ENCODE measurements at places on chromosomes 5 and 9.

- DNase-seq = no peak
Observed at GRCh38 chr5:472076-472655, 29.2 kb downstream of the EXOC3 start.

DNA sequence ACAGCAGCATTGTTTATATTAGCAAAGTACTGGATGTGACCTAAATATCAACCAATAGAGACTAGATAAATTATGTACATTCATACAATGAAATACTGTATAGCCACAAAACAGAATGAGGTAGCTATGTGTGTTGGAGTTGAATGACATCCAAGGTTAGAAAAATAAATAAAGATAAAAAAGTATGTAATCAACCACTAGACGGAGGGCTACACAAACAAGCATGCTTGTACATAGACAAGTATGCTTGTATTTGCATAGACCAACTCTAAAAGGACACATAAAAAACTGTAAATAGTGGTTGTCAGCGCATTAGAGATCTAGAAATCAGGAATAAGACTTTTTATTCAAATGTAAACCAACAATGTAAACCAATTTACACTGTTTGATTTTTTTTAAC, 3.0 kb downstream of the FEM1C start:
- DNase-seq = no peak

- no peak for DNase-seq
Observed at GRCh38 chr5:57986761-57987341, 473.0 kb downstream of the PLK2 start.

DNA sequence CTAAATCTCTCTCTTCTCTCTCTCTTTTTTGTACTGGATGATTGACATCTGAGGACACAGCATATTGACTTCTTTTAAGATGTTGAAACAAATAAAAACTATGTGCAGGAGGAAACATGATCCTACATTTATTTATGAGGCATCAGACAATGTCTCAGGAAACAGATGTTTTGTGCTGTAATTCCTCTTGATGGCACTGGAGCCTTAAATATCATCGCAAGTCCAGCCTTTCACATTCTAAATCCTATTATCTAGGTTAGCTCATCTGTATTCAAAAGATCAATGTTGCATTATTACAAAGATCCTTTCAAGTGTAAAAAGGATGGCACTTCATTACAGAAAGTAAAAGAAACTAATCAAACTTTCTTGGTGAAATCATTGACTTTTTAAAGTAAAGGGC, 63.9 kb downstream of the MAT2B start:
- no peak for DNase-seq

GRCh38 chr5:132408965-132409364, 39.5 kb downstream of the SLC22A5 start:
- no peak for DNase-seq

- no peak for DNase-seq
Observed at GRCh38 chr9:112863214-112863613, 27.5 kb downstream of the SLC46A2 start.

DNA sequence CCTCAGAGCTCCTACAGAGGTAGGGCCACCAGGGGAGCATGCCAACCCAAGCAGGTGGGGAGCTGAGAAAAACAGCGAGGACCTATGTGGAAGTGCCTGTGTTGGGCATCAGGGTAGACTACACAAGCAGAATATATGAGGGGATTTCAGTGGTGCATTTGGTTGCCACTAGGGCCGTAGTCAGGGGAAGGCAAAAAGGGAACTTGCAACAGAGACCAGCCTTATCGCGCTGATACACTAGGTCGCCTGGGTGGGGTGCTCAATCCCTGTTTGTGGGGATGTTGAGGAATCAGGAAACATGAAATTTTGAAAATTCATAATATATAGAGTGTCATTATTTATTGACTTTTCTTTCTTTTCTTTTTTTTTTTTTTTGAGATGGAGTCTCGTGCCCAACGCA, 370.9 kb upstream of the PRR16 start:
- no peak for DNase-seq

DNA sequence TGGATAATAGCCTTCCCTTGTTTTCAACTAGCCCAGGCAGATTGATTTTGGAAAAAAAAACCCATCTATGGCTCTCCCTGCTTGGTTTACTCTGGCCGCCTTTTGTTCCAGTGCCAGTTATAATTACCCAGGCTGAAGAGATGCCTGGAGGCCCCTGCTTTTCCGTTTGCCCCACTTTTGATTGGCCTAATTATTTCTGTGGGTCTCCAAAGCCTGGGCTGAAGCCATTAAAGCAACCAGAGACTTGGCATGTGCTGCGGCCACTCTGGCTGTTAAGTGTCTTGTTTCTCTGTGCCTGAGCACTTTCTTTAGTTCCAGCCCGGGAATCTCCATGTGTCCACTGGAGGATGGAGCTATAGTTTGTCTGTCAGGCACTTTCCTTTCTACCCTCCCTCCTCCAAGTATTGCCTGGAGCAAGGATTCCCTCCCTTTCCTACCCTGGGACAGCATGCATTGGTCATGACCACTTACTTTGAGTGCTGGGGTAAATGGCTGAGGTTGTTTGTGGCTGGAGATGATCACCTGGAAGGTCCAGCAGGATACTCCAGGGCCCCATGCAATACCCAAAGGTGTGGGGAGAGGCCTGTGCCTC, 105.1 kb upstream of the CTSL start:
- no peak for DNase-seq

DNA sequence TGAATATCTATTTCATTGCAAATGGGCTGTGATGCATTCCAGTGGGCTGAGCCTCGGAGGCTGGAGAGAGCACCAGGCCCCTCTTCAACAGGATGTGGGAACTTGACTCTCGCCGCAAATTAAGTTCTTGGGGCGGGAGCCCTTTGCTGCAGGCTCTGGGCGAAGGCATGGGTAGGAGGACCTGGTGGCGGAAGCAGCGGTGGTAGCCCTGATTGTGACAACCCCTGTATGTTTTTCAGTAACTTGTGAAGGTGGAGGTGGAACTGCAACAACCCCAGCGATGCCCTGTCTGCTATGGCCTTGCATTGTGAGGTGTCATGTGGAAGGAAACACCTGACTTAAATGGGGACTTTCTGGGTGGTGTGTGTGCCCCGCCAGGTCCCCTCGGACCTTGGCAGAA, 9.4 kb downstream of the FYB1 start:
- no peak for DNase-seq

GRCh38 chr5:133460172-133460758, 152.1 kb downstream of the FSTL4 start:
- no peak for DNase-seq

GRCh38 chr5:88058625-88059024, 210.0 kb downstream of the TMEM161B start:
- no peak for DNase-seq

DNA sequence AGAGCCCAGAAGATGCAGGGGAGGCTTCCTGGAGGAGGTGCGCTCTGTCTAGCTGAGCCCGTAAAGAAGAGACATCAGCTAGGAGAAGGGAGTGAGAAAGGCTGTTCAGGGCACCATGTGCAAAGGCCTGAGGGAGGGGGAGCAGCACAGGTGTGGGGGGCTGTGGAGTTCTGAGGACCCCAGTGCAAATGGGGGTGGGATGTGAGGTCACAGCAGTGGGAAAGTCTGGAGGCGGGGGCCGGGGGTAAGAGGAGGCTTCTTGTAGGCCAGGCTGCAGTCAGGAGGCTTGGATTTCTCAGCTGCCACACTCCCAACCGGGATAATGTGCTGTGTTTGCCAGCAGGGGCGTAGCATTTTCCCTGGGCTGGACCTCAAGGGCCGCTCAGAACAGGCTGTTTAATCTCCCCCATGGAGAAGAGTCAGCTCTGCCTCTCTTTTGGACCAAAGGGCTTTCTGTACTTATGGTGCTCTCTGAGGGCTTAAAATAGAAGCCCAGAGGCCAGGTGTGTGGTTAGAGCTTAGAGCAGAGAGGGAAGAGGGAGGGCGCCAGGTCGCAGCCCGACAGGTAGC, 5.7 kb downstream of the NEURL1B start:
- no peak for DNase-seq

DNA sequence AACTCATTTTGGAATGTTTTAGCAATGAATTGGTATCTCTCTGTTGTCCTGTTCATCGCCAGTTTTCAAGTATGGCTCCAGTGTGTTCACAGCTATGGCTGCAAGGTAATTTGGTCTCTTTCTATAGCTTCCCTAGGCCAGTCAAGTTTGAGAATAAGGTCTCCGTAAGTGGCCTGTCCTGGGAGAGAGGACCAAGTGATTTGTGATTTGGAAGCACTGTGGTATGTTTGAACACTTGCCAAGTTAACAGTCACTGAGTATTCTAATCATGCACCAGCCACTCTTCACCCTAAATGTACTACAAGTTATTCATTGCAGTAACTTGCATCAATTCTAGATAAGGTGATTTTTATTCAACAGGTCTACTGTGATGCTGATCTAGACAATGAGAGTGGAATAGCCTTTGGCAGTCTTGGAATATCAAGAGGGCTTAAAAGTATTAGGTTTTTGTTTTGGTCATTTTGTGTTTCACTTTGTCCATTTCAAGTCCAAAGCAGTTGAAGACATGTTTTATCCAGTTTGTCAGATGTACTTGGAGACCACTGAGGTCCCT, 41.1 kb downstream of the G3BP1 start:
- no peak for DNase-seq

GRCh38 chr5:39220280-39221030, 1.1 kb upstream of the FYB1 start:
- no peak for DNase-seq

- no peak for DNase-seq
Observed at GRCh38 chr5:17312358-17312757, 94.9 kb downstream of the BASP1 start.

GRCh38 chr5:169331292-169331852, 30.4 kb upstream of the SLIT3 start:
- DNase-seq = no peak

- no peak for DNase-seq
Observed at GRCh38 chr5:123530728-123531127, 18.8 kb downstream of the CSNK1G3 start.

- DNase-seq = no peak
Observed at GRCh38 chr5:180099733-180100611, 28.4 kb upstream of the RNF130 start.

GRCh38 chr5:44511596-44511995, 122.4 kb upstream of the FGF10 start:
- no peak for DNase-seq

GRCh38 chr9:133703591-133704399, 34.4 kb downstream of the SARDH start:
- no peak for DNase-seq

DNA sequence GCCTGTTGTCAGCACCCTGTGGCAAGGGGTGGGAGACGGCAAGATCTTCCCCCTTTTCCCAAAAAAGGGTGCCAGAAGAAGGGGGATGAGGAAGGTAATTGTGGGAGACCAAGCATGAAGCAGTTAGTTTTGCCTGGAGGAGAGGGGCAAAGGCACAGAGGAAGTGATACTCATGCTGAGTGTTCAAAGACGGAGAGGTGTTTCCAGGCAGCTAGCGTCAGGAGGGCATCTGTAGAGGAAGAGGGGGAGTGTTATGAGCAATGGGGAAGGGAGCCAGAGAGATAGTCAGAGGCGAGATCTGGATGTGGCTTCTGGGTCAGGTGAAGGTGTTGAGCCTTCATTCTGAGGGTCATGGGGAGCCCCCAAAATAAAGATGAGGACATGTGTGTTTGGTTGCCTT, 26.9 kb upstream of the ADAM19 start:
- no peak for DNase-seq

DNA sequence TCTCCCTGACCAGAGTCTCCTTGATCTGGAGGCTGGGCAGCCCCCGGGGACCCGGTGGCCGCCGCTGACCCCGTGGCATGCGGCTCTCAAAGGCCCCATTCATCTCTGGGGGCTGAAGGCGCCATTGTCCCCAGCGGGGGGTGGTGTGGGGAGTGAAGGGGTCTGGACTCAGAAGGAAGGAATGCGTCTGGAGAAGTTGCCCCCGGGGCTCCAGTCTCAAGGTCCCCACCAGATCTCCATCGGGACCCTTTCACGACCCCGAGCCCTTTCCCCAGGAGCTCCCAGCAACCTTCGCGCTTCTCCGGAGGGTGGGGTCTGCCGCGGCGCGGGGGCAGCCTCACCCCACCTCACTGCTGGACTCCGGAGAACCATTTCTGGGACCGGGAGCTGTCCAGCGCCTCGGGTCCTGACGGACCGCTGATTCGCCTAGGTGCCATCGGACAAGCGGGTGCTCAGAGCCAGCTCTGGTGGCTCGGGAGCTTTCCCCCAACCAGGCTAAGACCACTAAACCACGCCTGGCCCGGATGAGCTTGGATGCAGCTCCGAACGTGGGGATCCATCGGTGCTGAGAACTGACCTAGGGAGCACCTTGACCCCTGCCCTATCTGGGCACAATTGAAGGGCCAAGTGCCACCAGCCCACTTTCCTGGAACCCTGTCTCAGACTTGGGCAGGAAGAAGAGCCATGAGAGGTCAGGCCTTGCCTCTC, 5.1 kb upstream of the PCDH1 start:
- DNase-seq = no peak

GRCh38 chr9:92480986-92481633, 1.2 kb downstream of the ASPN start:
- no peak for DNase-seq

DNA sequence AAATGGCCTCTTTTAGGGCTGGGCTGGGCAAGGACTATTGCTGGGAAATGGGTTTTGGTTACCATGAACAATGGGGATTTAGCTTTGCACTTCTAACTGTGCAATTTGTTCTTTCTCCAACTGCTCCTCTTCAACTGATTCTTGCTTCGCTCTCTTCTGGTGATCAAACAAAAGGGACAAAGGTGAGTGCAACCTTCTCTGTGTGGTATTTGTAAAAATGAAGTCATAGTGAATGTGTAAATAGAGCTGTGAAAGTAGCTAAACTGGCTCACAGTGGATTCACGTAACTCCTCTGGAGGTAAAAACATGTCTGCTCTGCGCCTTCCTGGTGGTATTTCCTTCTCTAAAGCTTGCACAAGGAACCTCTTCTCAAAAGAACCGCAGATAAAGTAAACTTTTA, 20.9 kb upstream of the SPINK14 start:
- DNase-seq = no peak

GRCh38 chr9:14366076-14366475, 52.1 kb upstream of the NFIB start:
- peak; percentile 100 for DNase-seq

DNA sequence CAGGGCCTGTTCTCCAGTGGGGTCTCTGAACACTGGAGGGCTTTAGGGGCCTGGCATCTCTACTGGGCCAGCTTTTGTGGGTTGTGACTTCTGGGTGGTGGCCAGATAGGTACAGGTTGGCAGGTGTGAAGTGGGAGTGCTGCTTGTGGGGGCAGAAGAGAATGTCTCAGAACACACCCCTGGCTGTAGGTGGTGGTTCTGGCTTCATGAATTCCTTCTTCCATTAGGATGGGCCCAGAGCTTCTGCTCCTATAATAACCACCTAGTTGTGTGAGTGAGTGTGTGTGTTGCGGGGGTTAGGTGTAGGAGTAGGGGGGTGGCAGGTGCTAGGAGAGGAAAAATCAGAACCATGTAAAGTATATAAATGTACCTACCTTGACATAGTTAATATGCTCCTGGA, 1.6 kb downstream of the PDZD2 start:
- no peak for DNase-seq

DNA sequence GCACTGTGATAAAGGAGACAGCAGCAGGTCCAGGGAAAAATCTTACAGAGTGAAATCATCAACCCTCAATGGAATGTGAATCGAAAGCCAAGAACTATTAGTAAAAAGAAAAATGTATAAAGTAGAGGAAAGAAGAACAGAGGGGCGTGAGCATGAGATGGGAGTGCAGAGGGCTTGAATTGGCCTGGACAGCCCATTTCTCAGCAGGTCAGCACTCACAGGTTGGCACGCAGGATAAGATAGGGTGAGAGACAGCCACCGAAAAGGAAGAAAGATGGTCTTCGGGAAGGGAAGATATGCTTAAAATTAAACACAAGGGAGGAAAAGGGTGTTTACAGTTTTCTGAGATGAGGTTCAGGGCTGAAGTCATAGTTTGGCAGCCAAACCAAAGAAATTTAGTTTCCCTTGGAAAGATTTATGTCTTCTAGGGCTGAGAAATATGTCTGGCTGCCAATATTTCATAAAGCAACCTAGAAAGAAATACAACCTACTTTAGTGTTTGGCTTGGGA, 524.7 kb downstream of the SPATA31D1 start:
- no peak for DNase-seq
